ENCODE measurements at places on chromosomes 13 and 19.

DNA sequence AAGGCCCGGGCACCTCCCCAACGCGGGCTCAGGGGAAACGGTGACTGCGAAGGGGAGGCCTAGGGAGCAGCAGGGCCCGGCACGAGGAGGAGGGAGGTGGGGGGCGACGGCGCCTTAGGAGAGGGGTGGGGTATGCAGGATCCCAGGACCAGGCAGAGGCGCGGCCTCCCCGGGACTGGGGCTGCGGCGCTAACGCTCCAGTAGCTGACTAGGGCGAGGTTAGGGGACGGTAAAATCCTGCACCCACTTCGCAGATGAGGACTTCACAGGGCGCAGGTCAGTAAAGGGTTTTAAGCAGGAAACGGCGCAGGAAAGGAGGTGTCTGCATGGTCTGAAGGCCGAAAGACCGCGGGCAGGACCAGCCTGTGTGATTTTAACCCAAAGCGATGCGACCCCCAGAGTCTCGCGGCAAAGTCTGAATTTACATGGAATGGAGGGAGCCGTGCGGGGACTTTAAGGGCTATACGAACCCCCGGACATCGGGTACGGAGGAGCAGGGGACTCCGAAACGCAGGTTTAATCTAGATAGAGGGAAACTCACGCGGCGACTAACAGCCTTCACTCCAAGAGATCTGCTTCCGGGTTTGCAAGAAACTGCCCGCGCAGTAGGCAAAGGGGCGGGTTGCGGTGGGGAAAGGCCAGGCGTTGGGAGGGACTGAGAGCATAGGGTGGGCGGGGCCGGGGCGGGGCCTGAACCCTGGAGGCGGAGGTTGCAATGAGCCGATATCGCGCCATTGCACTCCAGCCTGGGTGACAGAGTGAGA lies at the start of gene ZNF665:
TSS of gene ZNF665 (minus strand) at position 588 of the 764 bp plus-strand sequence. CDS start 10,460 bp downstream, outside the sequence.
- peak; percentile 90 for DNase-seq

DNA sequence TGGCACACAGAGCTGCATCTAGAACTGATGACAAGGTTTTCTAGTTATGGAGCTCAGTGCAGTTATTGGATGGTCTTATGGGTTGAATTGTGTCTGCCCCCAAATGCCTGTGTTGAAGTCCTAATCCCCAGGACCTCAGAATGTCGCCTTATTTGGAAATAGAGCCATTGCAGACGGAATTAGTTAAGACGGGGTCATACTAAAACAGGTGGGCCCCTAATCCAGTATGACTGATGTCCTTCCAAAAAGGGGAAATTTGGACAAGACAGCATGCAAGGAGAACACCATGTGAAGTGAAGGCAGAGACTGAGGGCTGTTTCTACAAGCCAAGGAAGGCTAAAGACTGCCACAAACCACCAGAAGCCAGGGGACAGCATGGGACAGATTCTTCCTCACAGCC lies 148.7 kb downstream of the KCTD12 start:
- no peak for DNase-seq

DNA sequence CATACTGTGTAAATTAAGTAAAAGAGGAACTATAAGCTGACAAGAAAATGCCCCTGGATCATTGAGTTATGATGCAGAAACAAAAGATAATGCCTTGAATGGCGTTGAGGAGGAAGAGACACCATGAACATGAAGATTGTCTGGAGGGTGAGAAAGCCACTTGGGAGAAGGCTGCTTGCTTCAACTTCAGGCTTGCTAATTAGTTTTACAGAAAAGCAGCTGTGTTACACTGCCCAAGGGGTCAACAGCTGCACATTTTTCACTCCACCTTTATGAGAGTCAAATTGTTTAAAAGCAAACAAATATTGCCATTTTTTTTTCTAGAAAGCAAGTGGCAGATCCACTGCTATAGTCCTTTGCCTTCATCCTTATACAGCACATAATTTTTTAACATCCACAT lies 35.5 kb upstream of the KLF12 start:
- DNase-seq, result no peak

- DNase-seq, result no peak
Measured at GRCh38 chr19:56642711-56643459, at the start of gene SMIM17. Gene SMIM17, plus strand, starts transcription at chr19:56643159. Its CDS starts 2,509 bp downstream, at chr19:56645668.

GRCh38 chr19:40811478-40812341 lies 12.7 kb downstream of the EGLN2 start:
- DNase-seq, result no peak

DNA sequence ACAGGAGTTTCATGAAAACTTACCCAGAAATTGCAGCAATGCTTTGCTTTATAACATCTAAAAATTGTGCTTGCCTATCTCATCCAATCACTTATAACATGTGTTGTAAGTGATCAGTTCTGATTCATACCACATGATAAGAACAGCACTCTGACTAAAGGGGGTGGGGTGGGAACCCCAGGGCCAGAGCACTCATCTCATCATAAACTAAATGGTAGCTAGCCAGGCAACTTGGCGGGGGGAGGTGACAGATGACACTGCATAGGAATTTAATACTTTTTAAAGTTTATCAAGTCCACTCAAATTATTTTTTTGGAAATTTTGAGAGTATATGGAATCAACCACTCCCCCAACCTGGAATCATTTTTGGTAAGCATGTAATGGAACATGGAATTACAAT lies 42.1 kb downstream of the FOXO1 start:
- no peak for DNase-seq

DNA sequence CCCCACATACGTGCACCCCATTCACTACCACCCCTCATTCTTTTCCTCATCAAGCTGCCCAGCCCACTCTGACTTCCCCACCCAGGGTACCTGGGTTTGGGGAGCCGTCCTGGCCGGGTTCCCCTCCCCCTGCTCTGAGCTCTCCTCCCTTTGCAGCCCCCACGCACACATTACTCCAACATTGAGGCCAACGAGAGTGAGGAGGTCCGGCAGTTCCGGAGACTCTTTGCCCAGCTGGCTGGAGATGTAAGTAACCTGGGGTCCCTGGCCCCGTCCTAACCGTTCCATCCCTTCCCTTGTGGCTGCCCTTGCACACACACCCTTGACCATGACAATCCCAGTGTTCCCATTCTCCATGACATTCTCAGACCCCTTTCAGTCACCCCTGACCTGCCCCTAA lies 2.6 kb downstream of the CAPNS1 start:
- DNase-seq, result no peak

GRCh38 chr13:24742294-24742693 lies 21.7 kb upstream of the RNF17 start:
- no peak for DNase-seq

- peak; percentile 2 for DNase-seq
Measured at GRCh38 chr13:85693889-85694511, 105.2 kb downstream of the SLITRK6 start.

GRCh38 chr13:99916366-99917103 lies 55.0 kb downstream of the ZIC5 start:
- peak; percentile 55 for DNase-seq
